ENCODE measurements at places on chromosomes 2 and 18.

GRCh38 chr2:202110491-202110890, 37.4 kb downstream of the KIAA2012 start:
- no peak for DNase-seq

DNA sequence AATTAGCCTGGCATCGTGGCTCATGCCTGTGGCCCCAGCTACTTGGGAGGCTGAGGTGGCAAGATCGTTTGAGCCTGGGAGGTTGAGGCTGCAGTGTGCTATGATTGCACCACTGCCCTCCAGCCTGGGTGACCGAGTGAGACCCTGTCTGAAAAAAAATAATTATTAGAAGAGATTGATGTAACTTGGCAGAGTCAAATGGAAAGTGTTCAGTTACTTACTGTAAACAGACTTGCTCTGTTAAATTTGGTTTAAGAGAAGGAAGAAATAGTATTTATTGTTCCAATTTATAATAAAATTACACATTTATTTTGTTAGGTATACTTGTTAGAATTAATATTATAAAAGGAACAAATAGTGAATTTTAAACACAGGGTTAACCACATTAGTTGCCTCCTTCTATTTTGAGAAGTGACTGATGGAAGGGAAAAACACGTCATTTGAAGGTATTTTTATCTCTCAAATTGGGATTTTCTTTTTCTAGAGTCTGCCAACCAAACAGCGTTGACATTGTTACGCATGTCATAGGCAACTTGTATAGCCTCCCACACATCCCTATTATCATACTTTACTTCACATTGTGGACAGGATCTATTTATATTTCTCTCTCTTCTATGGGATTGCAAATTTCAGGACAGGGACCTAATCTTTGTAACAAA, 118.8 kb upstream of the B3GNT2 start:
- no peak for DNase-seq

DNA sequence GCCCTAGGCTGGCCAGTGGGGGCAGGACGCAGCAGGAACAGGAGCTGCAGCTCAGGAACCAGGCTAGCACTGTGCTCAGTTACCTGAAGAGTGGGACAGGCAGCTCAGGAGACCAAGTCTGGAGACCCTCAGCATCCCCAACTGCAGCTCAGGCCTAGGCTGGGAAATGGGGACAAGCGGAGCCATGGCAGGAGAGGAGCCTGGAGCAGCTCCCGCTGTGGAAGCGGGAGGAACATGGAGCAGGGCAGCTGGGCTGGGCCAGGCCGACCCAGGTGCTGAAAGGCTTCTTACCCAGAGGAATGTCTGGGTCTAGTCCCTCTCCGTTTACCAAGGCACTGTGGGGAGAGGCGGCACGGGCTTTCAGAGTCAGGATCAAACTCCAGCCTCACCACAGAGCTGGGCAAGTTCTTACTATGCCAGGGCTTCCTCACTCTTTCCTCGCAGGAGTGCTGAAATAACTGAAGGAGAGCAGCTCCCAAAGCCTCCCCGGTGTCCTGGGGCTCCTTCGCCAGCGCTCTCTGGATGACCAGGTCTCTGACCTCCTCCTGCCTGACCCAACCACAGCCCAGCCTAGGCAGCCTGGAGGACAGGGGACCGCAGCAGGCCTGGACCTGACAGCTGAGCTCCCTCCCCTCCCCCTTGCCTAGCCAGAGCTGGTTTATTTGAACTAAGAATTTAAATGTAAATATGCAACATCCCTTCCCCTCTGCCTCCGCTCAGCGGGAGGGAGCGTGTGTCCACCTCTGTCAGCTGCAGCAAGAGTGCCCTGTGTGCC, 247.8 kb upstream of the SIX2 start:
- DNase-seq = no peak

GRCh38 chr2:191499874-191500565, 177.9 kb upstream of the NABP1 start:
- no peak for DNase-seq

- DNase-seq = no peak
These were observed 52.1 kb downstream of the SMCHD1 start for GRCh38 chr18:2707551-2708168.

Data from stimulated activated naive CD4-positive, alpha-beta T cell treated with Interleukin-2 at 50 U/mL for 16 hours (primary cell).